ENCODE measurements at places on chromosomes 6 and 20. TPM values are rescaled to one million over a fixed set of nuclear protein-coding genes. Genes with fewer than 3 reads are reported as not detected.

The BACH2 gene
- 12.7 TPM for total RNA-seq

The SEMG1 gene
- not detected for total RNA-seq

DNA sequence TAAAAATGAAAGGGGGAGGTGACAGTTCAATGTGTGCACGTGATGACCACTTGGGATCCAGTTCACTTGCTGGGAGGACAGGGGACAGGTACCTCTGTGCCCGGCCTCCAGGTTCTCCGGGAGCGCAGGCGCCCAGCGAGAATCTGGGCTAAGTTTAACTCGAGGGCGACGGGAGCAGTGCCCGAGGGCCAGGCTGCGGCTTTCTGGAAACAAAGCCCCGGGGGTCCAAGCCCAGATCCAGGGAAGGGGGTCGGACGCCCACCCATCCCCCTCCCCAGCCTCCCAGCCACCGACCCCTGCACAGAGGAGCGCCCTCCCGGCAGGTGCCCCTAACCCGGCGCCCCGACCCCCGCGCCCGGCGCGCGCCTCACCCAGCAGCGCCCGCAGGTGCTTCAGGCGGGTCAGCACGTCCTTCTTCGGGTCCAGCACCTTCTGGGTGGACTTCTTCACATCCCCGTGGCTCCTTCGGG lies 405 bp downstream of the RALGAPA2 start:
- peak; percentile 89 for DNase-seq

GRCh38 chr20:16599257-16599656 lies 26.0 kb upstream of the KIF16B start:
- no peak for DNase-seq

GRCh38 chr6:4778086-4778485 lies 1.9 kb downstream of the CDYL start:
- no peak for DNase-seq
